ENCODE measurements at places on chromosomes 12 and 14.

- DNase-seq = peak; percentile 18
Measured at GRCh38 chr14:61472011-61472672, 150.8 kb downstream of the PRKCH start.

- no peak for DNase-seq
Measured at GRCh38 chr12:21696625-21697024, 39.0 kb upstream of the LDHB start.

DNA sequence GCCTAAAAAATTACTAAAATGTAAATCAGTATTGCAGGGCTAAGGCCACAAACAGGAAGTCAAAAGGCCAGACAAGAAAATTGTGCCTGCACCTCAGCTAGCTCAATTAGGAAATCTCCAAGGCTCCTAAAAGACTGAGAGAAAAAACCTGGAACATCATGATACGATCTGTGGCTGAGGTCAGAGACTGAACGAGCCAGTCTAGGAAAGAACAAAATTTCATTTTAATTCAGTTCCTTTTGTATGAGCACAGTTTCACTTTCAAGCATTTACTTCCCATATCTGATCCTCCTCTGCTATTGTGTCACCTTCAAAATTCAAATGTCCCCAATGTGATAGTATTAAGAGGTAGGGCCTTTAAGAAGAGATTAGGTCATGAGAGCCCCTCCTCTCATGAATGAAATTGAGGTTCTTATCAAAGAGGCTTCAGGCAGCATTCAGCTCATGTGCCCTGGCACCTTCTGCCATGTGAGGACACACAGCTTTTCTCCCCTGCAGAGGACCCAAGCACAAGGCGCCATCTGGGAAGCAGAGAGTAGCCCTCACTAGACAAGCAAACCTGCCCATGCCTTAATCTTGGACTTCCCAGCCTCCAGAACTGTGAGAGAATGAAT is 14.8 kb downstream of the PRKAB1 start:
- DNase-seq = no peak

GRCh38 chr12:116958402-116959197 is 47.9 kb downstream of the FBXW8 start:
- DNase-seq = no peak

GRCh38 chr12:113984464-113984863 is 18.3 kb upstream of the RBM19 start:
- no peak for DNase-seq
